ENCODE measurements at places on chromosomes 1 and 21. TPM values are rescaled to one million over a fixed set of nuclear protein-coding genes. Genes with fewer than 3 reads are reported as not detected.

KRTAP7-1 gene
- total RNA-seq, result not detected

C1QA gene
- total RNA-seq, result not detected

VWA5B1 gene
- not detected for total RNA-seq

MAB21L3 gene
- total RNA-seq, result not detected

DISC1 gene
- total RNA-seq, result 5.4 TPM

TPTE gene
- total RNA-seq, result not detected

GBP5 gene
- not detected for total RNA-seq

CYP4A11 gene
- total RNA-seq, result not detected

TNN gene
- total RNA-seq, result not detected

PCP4L1 gene
- not detected for total RNA-seq

SPATA17 gene
- total RNA-seq, result 1.0 TPM

RIPK4 gene
- 1.0 TPM for total RNA-seq

TAF12 gene
- 22.2 TPM for total RNA-seq

BLACAT1 gene
- total RNA-seq, result not detected

PGLYRP4 gene
- total RNA-seq, result not detected

ADGRL4 gene
- 22.1 TPM for total RNA-seq

NR5A2 gene
- 4.7 TPM for total RNA-seq

NLRP3 gene
- 0.32 TPM for total RNA-seq

AMY1C gene
- not detected for total RNA-seq

LCE1B gene
- not detected for total RNA-seq

TNFRSF9 gene
- not detected for total RNA-seq

ADAM30 gene
- total RNA-seq, result 0.16 TPM

GCSAML gene
- not detected for total RNA-seq

VCAM1 gene
- total RNA-seq, result 15.0 TPM

PTGFRN gene
- total RNA-seq, result 27.0 TPM

PLPP3 gene
- total RNA-seq, result 283 TPM

CYP4A22 gene
- total RNA-seq, result not detected

ASCL5 gene
- total RNA-seq, result not detected

TFF2 gene
- not detected for total RNA-seq
